ENCODE measurements at places on chromosomes 5 and 9.

GRCh38 chr5:174046558-174046957, 1.1 kb downstream of the NSG2 start:
- DNase-seq = peak; percentile 43

- DNase-seq = no peak
These were observed 17.5 kb downstream of the PIK3R1 start for GRCh38 chr5:68233075-68233474.

DNA sequence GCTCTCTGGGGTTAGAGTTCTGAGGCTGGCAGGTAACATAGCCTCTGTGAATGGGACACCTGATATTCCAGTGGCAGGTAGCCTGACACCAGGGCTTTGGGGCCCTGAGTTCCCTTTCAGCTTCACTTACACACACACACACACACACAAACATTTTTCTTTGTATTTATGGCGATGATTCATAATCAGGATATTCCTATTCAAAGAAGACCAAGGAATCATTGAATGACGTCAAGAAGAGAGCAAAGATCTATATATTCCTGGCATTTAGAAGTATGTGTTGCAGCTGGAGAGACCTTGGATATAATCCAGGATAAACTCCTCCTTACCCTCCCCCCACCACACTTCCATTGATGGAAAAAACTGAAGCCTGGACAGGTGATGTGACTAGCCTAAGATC, 7.9 kb upstream of the ENTREP1 start:
- DNase-seq = no peak

DNA sequence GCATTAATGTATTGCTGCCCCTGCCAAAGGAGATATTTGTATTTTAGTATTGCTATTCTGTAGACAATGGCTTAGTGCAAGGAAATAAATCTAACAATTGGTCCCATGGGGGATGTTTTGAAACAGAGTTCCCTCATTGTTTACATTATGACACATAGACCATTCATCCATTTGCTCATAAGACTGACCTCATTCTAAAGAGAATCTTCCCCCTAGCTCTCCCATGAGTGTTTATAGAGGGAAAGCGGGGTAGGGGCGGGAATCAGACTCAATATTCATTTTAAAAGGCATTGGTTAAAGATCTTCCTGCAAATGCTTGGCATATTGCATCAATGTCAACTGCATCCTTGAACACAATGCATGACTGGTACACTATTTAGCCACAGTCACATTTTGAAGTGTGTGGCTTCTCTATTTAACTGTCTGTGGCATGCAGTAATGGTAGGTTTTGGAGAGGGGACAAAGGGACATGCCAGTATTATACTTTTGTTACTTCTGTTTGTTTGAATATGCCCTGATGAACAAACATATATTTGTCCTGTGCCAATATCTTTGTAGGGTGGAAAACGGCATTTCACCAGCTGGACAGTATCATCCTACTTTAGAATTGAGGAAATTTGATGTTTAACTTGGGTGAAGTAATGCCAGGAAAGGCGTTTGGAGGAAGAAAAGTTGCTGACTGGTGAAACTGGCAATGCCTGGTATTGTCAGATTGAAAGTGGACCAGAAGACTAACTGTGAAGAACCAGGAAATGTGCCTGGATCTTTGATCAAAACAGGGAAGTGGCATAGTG, 84.1 kb upstream of the MEGF10 start:
- no peak for DNase-seq

- no peak for DNase-seq
These were observed 212.7 kb downstream of the PAPPA start for GRCh38 chr9:116366241-116366640.

- peak; percentile 27 for DNase-seq
These were observed 11.8 kb downstream of the ACSL6 start for GRCh38 chr5:131999441-132000240.

DNA sequence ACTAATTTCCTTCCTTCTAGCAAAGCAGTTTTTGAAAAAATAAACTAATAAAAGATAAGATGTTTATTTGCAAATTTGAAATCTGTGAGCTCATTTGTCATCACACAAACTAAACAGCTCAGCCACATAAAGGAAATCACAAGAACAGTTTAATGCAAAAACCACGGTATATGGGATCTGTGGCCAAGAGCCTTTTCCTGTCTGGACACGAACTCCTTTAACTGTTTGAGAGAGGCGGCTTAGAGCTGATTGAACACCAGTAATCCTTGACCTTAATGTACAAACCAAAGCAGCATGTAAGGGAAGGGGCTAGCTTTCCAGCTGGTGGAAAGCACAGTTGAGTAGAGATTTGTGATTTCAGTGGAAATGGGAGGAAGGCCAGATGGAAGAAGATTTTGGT, 66.3 kb upstream of the SPINK5 start:
- no peak for DNase-seq

GRCh38 chr5:149632311-149633251, 51.3 kb downstream of the ARHGEF37 start:
- no peak for DNase-seq
